ENCODE measurements at places on chromosomes 2 and 18.

GRCh38 chr2:3449086-3449485 is 69.6 kb downstream of the TRAPPC12 start:
- no peak for DNase-seq

DNA sequence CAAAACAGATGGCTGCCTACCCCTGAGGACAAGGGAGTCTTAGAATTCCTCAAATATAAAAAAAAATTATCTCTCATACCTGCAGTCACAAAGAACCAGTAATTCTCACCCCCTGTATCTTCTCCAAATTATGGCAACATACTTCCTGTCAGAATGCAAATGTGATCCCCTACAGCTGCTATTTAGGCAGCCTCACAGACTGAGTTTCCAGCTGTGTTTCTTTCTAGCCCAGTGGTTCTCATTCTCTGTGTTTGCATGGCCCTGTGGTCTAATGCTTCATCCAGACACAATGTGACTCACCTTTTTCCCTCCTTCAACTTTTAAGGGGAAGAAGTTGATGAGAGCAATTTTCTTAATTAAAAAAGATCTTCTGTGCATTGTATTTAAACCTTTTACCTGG is 726.3 kb downstream of the TSN start:
- no peak for DNase-seq

- no peak for DNase-seq
Measured at GRCh38 chr18:55555395-55556027, 32.5 kb downstream of the TCF4 start.

- peak; percentile 42 for DNase-seq
Measured at GRCh38 chr2:223727562-223727961, 109.8 kb downstream of the AP1S3 start.

DNA sequence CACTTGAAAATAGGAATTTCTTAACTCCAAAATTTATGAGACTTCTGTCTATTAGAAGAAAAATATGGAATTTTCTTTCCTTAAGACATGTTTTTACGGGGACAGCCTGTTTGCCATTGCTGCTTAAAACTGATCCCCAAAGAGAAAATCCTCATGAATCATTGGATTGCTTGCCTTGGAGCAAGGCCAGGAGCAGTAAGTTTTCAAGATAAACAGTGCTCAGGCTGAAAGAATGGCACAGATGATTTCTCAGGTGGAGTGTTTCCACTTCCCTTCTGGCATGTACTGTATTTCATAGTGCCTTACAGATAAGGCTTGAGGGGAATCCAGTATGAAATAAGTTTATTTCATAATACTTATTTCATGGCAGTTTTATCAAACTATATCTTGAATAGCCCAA is 74.3 kb upstream of the MMADHC start:
- no peak for DNase-seq

- DNase-seq = no peak
Measured at GRCh38 chr2:105943977-105944376, 199.3 kb downstream of the NCK2 start.

DNA sequence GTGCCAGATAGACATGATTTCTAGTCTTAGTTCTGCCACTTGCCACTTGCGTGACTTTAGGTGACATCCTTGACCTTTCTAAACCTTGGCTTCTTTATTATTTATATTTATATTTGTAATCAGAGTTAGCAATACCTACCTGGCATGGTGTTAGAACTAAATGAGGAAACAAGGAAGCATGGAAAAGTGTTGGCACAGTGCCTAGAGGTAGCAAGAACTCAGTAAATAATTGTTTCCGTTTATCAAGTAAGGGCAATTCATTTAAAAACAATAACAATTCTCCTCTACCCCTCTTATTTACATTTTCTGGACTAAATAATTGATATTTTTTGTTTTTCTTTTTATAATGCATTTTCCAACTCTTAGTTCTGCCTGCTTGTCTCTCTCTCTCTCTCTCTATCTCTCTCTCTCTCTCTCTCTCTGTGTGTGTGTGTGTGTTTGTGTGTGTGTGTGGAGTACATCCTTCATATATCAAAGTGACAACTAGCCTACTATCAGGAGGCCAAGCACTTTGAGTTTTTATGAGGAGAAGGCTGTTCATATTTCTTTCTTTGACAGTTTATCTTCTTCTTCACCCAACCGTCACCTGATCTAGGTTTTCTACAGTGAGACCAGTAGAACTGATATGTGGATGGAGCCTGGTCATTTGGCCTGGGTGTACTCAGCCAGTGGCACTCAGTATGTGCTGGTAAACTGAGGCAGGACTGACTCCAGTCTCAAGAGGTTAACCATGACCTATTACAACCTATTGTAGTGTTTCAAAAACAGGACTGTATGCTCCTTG is 134.5 kb downstream of the LRRTM1 start:
- DNase-seq = no peak

- DNase-seq = no peak
Measured at GRCh38 chr18:48637081-48637990, 98.5 kb downstream of the CTIF start.
